ENCODE measurements at places on chromosomes 13 and 19.

GRCh38 chr19:52190487-52191293 lies 838 bp downstream of the PPP2R1A start:
- peak; percentile 36 for DNase-seq

DNA sequence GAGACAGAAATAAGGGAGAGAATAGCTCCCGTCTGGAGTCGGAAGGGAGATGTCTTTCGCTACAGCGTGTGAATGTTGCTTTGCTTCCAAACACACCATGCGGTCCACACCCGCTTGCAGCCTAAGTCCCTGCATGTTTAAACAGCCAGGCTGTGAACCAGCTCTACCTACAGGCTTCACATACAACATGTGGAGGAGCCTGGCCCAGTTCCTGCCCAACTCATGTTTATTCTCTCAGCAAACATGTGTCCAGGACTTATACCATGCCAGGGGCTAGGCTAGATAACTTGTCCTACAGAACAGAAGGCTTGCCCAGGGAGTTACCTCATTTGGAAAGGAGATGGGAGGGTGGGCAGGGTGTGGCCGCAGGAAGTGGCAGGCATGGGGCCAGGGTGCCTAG lies 181.5 kb downstream of the FOXO1 start:
- no peak for DNase-seq

GRCh38 chr13:59823486-59823885 lies 340.2 kb downstream of the DIAPH3 start:
- no peak for DNase-seq

- DNase-seq: no peak
Measured at GRCh38 chr13:78227709-78228108, 309.1 kb upstream of the EDNRB start.

GRCh38 chr13:58329746-58330145 lies 698.2 kb downstream of the PCDH17 start:
- no peak for DNase-seq

- DNase-seq: no peak
Measured at GRCh38 chr13:40047322-40047771, 391.9 kb downstream of the COG6 start.

- DNase-seq: no peak
Measured at GRCh38 chr13:42040730-42041010, 7.8 kb upstream of the DGKH start.

DNA sequence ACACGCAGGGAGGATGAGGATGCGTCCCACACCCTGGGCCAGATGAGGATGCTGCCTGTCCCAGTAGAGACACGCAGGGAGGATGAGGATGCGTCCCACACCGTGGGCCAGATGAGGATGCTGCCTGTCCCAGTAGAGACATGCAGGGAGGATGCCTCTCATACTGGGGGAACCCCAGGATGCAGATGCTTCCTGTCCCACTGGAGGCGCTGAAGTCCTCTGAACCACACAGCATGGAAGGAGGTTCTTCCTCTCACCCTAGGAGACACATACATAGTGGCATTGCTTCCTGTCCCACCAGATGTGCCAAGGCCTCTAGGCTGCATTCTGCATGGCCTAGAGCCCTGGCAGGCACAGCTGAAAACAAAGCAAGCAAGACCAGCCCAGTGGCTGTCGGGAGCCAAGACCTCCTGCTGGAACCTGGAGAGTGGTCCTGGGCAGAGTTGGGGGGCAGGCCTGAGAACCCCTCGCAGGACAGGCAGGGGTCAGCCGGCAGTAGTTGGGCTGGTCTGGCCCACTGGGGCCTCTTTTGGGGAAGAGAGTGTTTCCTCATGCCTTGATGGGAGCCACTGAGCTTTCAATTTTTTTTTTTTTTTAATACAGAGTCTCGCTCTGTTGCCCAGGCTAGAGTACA lies 4.3 kb downstream of the HPN start:
- peak; percentile 77 for DNase-seq

GRCh38 chr13:30120133-30120822 lies 187.1 kb downstream of the KATNAL1 start:
- no peak for DNase-seq

- no peak for DNase-seq
Measured at GRCh38 chr13:113651511-113652403, 6.2 kb downstream of the ATP4B start.

DNA sequence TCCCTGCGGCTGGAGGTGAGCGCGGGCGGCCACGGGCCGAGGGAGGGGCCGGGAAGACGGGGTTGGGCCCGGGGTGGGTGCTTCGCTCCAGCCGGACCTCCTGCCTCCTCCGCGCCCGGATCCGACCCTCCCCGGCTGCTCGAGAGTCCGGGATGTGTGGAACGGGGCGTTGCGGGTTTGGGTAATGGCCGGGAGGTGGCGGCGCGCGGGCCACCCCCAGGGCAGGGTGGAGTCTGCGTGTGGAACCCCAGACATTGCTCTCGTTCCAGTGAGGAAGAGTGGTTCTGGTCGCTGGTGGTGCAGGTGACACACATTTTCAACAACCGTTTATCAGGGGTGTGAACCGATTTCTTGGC lies 38.8 kb downstream of the ARHGEF7 start:
- DNase-seq: peak; percentile 48

- DNase-seq: no peak
Measured at GRCh38 chr13:113919761-113920559, 53.9 kb downstream of the C13orf46 start.

GRCh38 chr13:57675526-57675925 lies 44.0 kb downstream of the PCDH17 start:
- no peak for DNase-seq

DNA sequence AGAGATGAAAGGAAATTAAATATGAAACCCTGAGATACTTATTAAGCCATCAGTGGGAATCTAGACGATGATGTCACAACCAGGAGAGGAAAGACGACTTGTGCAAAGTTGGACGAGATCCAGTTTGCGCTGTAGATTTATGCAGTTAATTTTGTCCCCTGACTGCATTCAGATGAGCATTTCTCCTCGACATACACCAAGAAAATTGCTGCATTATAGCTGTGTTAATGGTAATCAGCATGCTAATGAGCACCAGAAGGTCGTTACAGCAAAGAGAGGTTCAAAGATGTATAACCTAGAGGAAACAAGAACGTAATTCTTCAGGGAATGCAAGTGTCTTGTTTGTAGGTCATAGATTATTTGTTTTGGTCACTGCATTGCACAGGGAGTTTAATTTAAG lies 371.7 kb downstream of the RBM26 start:
- no peak for DNase-seq

GRCh38 chr13:49935171-49936074 lies 717 bp downstream of the SPRYD7 start:
- peak; percentile 54 for DNase-seq

DNA sequence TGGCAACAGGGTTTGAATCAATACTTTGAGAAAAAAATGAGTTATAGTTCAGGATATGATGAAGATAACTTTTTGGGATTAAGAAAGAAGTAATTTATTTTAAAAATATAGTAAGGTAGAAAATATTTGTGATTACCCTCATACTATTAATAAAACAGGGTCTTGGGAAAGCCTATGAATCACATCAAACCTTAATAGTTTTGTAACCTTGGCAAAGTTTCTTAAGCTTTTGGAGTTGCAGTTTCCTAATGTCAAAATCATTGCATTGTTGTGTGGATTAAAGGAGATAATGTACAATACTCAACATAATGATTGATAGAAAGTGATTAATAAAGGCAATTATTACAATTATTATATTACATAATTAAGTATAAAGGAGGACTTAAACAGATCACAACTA lies 149.0 kb downstream of the LMO7 start:
- no peak for DNase-seq

DNA sequence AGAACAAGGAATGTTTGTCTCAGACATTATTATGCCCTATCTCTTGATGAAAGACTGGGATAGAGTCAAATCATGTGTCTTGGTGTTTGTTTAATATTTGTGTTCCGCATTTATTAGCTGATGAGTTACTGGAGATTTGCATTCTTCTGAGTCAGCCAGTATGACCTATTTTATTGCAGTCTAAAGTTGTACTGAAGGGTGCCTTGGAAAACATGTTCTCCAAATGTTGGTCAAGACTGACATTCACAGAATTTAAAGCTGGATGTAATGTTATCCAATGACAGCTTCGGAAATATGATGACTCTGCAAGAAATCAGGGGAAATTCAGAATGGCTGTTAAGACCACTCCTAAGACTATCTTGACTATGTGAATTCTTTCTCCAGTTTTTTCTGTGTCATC lies 134.0 kb downstream of the KCNRG start:
- no peak for DNase-seq

DNA sequence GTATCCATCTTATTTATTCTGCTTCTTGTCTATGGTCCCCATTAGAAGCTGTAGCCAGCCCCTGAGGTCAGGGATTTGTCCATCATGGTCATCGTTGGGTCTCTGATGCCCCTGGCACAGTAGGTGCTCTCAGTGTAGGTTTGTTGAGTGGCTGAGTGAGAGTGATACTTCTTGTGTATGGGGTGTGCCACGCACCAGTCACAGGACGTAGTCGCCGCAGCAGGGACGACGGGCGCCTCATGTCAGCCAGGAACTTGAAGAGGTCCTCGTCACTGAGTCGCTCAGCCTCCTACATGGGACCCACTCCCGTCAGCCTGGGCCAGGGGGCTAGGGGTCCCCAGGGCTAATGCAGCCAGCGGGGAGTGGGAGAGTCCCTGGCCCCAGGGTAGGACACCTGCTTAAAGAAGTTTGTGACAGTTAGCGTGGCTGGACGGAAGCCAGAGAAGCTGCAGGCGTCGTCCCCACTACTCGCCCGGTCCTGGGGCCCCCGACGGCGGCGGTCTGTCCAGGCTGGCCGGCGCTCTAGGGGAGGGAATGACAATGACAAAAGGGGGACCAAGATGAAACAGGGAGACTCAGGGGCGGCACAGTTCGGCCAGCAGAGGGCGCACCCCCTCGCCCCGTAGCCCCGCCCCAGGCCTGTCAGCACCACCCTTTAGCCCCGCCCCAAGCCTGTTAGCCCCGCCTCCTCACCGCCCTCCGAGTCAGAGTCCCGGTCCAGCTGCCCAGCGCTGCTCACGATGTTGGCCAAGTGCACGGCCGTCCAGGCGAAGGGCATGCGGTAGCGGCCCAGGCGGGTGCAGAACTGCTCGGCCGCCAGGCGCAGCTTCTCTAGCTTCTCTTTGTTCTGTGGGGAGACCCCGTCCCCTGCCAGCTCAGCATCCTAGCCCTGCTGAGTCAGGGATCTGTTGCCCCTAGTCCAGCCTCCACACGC lies 3.7 kb downstream of the ANGPTL8 start:
- DNase-seq: peak; percentile 88

DNA sequence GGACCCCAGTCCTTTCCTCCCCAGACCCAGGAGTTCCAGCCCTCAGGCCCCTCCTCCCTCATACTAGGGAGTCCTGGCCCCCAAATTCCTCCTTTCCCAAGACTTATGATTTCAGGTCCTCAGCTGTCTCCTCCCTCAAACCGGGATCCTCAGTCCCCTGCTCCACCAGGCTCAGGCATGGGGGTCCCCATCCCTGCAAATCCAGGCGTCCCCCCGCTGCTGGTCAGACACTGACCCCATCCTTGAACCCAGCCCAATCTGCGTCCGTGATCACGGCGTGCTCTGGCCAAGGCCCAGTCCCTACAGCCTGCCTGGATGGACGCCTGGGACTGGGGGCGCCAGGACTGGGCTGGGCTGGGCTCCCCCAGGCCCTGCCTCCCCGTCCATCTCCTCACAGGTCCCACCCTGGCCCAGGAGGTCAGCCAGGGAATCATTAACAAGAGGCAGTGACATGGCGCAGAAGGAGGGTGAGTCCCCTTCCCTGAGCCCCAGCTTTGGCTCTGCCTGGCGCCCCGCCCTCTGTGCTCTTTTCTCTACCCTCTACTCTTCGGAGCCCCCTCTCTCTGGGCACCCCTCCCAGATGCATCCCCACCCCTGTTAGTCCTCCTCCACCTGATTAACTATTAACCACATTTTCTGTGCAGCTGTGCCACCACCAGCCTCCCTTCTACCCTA lies 672 bp downstream of the HPN start:
- DNase-seq: no peak
